ENCODE measurements at places on chromosomes 6 and 20. TPM values are rescaled to one million over a fixed set of nuclear protein-coding genes. Genes with fewer than 3 reads are reported as not detected.

PCSK2 gene
- not detected for total RNA-seq

CDSN gene
- total RNA-seq = 0.88 TPM

RFX6 gene
- total RNA-seq = not detected

ENPP1 gene
- 1.6 TPM for total RNA-seq

SLC35D3 gene
- total RNA-seq = not detected

PHACTR3 gene
- 34.0 TPM for total RNA-seq

CCN6 gene
- total RNA-seq = 0.11 TPM

PTK6 gene
- total RNA-seq = 15.7 TPM

HLA-DRB5 gene
- not detected for total RNA-seq

THBD gene
- total RNA-seq = 2.0 TPM

OR2B6 gene
- not detected for total RNA-seq

C6orf15 gene
- total RNA-seq = 0.68 TPM

Data from foreskin keratinocyte (primary cell).